AG08396 (cell line): ENCODE measurements at places on chromosomes 1 and 21.
A peak's percentile ranks its signal among the peaks of the same experiment; 100 is the strongest.

DNA sequence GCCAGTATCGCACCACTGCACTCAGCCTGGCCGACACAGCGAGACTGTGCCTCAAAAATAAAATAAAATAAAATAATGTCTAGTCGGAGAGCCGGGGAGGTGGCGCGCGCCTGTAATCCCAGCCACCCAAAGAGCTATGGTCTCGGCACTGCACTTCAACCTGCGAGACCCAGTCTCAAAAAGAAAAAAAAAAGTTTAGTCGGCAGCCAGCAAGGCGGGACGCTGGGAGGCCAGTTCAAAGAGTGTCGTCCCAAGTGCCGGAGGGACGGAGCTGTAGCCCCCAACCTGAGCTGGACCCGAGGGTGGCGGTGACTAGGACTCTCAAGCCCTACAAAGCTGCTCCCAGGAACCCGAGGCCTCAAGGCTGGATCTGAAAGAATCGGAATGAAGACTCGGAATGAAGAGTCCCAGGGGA is 632 bp upstream of the FALEC start:
- DNase-seq: no peak

DNA sequence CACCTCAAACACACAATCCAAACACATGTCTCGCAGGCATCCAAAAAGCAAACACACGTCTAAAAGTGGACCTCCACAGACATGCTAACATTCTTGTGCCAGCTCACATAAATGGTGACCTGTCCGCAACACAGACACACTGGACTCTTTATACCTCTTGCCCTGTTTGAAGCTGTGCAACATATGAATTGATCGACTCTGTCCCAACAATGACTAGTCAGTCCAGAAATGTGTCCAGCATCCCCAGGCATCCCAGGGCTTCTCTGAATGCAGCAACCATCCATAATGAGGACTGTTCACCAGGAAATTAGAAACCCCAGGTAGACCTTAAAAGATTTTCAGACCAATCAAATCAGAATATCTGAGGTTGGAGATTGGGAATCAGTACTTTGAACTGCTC is 3.2 kb downstream of the DDR2 start:
- no peak for DNase-seq

DNA sequence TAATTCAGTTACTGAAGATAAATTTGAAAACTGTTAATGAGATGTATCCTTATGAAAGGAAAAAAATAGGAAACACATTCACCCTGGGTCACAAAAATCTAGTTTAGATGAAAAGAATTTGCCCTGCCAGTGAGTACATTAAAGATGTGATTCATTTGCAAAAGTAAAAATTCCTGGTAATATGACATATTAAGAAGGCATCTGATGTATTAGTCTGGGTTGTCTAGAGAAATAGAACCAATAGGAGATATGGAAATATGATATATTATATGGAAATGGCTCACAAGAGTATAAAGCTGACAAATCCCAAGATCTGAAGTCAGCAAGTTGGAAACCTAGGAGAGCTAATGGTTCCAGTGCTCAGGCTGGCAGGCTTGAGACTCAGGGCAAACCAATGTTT is 153.8 kb downstream of the MRPL39 start:
- DNase-seq: no peak

GRCh38 chr1:96634883-96635282 is 86.7 kb upstream of the PTBP2 start:
- no peak for DNase-seq

DNA sequence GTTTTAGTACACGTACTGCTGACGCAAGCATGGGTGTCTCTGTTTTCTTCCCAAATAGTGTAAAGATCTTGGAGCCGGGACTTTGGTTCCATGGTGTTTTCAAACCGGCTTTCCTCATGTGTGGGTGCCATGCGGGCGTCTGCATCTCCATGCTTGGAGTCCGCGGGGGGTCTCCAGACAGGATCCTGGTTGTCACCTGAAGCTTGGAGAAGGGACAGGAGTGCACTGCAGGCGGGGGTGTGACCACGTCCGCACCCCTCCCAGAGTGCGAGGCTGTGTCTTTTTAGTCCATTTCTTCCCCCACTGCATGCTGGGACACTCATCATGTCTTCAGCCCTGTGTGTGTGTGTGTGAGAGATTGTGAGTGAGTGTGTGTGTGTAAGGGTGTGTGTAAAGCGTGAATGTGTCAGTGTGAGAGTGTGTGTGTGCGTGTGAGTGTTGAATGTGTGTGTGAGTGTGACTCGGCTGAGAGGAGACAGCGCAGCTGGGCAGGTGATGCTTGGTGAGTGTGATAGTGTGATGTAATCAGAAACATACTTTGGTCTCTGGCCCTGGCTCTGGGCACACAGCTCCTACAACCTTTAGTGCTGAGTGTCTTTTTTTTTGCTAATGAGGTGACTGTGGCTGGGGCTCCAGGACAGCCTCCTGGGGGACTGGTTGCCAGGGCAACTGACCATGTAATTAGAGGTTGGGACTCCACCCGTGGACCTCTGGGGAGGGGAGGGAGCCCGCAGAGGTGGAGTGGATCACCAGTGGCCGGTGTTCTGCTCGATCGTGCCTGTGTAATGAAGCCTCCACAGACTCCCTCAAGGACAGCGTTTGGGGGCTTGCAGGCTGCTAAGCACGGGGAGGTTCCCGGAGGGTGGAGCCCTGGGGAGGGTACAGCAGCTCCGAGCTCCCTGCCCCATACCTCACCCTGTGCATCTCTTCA is 55.1 kb downstream of the AGPAT3 start:
- DNase-seq: no peak

DNA sequence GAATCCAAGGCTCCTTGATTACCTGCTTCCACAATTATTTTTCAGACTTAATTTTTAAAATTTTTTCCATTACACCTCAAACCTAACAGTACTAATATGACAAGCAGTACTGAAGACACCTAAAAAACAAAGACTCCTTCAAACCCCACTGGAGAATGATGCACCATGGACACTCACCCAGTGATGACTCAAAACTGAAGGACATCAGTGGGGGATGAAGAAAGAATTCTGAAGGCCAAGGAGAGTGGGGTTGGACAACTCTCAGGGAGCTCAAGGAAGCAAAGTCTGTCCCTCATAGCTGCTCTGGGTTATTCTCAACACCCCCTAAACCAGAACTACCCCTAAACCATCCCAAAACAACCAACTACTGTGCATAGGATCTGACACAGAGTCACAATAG is 2.4 kb upstream of the ARHGAP29 start:
- no peak for DNase-seq

DNA sequence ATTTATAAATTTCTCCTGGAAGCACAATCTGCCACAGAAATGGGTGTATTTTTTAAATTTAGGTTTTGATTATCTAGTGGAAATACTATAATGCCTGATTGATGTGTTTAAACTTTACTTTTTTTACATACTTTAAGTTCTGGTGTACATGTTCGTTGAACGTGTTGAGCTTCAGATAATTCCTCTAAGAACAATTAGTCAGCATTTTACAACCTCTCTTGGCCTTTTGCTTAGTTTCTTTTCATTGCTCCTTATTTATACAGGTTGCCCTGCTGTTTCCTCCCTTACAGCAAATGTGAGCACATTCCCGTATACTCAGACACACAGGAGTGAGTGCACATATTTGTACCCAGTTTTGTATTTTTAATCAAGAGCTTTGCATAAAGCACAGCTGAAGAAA is 1038.9 kb downstream of the BRINP3 start:
- no peak for DNase-seq

GRCh38 chr1:231124746-231125145 is 37.1 kb upstream of the TRIM67 start:
- no peak for DNase-seq

- peak; percentile 46 for DNase-seq
These were observed 36.4 kb upstream of the HHAT start for GRCh38 chr1:210292231-210292871.

DNA sequence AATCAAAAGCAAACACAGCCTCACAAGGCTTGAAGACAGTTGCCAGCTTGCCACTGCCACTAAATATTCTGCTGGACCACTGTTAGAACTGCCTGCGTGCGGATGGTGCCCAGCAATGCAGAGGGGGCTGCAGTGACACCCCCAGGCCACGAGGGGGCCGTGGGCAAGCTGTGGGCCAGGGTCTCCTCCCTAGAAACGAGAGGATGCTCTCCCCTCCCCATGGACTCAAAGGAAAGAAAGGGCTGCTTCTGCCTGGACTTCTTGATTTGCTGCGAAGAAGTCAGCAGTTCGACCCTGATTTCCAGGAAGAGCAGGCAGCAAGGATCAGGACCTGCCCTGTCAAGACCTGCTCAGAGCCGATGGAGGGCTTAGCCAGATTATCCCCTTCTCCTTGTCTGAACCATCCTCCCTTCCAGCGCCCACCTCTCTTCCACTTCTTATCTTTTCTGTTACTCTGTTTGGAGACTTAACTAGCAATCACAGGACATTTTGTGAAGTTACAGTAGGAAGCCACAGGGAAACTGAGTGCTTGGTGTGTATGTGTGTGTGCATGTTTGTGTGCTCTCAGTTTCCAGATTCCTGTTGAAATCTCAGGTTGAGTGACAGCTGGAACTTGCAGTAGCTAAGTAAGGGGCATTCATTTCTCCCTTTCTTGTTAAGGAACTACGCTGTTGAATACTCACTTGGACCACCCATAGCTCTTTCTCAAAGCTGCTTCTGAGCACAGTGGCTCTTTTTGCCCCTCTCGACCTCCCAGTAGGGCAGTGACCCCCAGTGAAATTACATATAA is 2.7 kb downstream of the MAN1C1 start:
- peak; percentile 33 for DNase-seq

DNA sequence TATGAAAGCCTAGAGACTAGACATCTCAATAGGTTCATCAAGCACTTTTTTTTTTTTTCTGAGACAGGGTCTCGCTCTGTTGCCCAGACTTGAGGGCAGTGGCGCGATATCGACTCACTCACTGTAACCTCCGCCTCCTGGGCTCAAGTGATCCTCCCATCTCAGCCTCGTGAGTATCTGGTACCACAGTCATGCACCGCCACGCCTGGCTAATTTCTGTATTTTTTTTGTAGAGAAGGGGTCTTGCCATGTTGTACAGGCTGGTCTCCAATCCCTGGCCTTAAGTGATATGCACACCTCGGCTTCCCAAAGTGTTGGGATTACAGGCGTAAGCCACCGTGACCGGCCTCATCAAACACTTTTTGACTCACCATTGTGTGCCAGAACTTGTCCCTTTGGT is 613 bp upstream of the GPATCH4 start:
- no peak for DNase-seq

GRCh38 chr1:111959436-111959835 is 30.0 kb downstream of the KCND3 start:
- no peak for DNase-seq

GRCh38 chr1:232114985-232115384 is 488.4 kb downstream of the DISC1 start:
- no peak for DNase-seq

- DNase-seq: no peak
These were observed 59.8 kb upstream of the PLXNA2 start for GRCh38 chr1:208303743-208304712.

DNA sequence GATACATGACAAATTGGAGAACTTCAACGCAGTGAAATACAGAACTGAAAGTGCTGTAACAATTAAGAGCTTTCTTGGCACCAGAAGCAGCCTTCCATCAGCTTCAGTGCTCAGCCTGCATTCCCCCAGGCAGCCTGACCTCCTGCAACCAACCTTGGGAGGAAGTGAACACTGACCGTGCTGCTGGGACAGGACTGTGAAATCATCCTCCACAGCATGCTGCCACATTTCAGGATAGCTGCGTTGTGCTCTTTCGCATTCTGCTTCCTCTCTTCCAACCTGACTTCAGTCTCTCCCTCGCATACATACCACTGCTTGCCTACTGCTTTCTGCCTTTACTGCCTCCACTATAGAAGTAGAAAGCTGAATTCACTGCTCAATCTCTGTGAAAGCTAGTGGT is 388.6 kb downstream of the RWDD3 start:
- no peak for DNase-seq

GRCh38 chr1:2104621-2105427 is 54.6 kb downstream of the PRKCZ start:
- DNase-seq: no peak

GRCh38 chr1:78122389-78122788 is 76.6 kb downstream of the GIPC2 start:
- no peak for DNase-seq

GRCh38 chr1:15983275-15983674 is 7.4 kb upstream of the ZBTB17 start:
- DNase-seq: no peak

GRCh38 chr1:212293579-212293978 is 8.4 kb downstream of the PPP2R5A start:
- DNase-seq: no peak

- no peak for DNase-seq
These were observed 39.5 kb upstream of the EDARADD start for GRCh38 chr1:236354330-236355147.

DNA sequence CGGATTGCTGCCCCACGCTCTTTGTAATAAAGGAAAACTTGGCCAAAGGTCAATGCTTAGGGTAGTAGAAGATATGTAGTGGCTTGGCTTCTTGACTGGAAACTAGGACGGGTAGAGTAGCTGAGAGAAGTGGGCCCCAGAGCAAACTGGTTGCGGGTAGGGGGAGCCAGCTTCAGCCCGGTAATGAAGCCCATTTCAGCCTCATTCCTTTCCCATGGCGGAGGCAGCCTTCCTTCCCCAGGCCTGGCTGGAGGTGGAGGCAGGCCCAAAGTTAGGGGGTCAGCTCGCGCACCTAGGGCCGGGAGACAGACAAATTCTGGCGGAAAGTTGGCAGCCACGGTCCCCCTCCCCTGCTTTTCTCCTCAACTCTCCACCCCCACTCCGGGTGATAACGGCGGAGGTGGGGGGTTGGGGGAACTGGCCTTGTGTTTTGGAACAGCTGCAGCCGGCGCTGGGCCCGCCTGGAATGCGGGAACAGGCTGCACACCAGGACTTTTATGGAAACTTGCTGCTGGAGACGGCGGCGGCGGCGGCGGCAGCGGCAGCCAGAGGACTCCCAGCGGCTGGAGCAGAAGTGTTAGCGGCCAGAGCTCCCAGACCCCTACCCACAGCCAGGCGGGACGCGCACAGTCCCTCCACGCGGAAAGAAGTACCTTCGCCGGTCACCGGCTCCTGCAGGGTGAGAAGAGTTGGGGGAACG is at the start of gene NEXN:
Gene NEXN, plus strand, starts transcription at position 544 of the 700 bp plus-strand sequence. CDS start 27,483 bp downstream, outside the sequence.
- peak; percentile 79 for DNase-seq

GRCh38 chr1:158930504-158930903 is 848 bp upstream of the PYHIN1 start:
- no peak for DNase-seq

DNA sequence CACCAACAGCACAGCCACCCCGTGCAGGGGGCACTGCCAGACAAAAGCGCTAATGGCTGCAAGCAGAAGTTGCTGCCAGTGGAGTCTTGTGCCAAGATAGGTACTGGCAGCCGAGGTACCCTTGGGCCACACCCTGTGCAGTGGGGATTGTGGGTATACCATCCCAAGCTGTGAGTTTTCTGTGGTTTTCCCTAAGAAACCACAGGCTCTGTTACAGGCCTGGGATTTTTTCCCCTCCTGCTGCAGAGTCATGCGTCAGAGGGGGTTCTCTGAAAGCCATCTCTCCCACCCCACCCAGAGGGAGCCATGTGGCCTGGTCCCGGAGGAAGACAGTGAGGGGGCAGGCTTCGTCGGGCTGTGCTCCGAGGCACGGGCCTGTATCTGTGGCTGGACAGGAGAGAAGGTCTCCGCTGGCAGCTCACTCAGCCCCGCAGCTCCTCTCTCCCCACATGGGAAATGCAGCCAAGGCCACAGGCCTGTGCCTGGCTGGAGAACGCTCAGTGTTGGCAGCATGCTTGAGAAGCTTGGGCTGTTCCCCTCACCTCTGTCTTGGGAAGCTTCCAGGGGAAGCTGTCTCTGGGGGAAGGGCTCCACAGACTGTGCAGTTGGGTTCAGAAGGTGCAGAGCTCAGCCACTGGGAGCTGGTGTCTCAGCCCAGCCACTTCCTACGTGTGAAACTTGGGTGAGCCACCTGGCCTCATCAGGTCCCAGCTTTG is 42.5 kb downstream of the NEK2 start:
- DNase-seq: peak; percentile 61

GRCh38 chr1:57079454-57080157 is 113.8 kb upstream of the C8B start:
- no peak for DNase-seq
